ENCODE measurements at places on chromosomes 16 and 17. TPM values are rescaled to one million over a fixed set of nuclear protein-coding genes. Genes with fewer than 3 reads are reported as not detected.

SLC52A1 gene
- 0.55 TPM for polyA plus RNA-seq

TBC1D3K gene
- not detected for polyA plus RNA-seq

TBC1D3C gene
- polyA plus RNA-seq: not detected

DNA sequence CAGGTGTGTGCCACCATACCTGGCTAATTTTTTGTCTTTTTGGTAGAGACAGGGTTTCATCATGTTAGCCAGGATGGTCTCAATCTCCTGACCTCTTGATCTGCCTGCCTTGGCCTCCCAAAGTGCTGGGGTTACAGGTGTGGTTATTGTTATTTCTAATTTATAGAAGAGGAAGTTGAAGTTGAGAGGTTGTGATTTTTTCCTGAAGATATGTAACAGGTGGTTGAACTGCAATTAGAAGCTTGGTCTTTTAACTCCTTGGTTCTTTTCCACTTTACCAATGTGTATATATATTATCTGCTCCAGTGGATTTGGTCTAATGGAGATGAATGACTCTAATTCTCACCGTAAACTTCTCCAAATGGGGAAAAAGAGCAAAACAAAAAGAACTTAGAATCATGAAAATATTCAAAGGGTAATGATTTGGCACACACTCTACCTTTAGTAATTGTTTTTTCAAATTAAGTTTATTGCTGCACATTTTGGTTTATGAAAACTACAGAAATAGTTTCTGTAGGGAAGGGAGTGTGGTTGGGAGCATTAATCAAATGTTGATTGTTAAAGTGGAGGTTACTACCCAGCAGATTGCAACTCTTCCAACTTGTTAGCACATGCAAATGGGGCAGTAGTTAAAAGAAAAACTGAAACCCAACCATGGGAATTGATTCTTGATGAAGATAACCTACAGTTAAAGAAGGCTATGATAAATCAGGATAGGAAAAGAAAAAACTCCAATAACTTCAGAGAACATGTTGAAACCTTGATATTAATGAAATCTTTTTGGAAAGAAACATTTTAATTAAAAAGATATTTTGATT is 1.8 kb upstream of the KRT10 start:
- no peak for DNase-seq
- H3K4me1 ChIP-seq: no peaks in the 10 kb centered on the region
- H3K36me3 ChIP-seq: no peaks in the 10 kb centered on the region
- no peaks in the 10 kb centered on the region for H3K27me3 ChIP-seq

- H3K27me3 ChIP-seq: no peaks in the 10 kb centered on the region
- H3K4me3 ChIP-seq: no peak overlapping the region
- no peak for DNase-seq
- H3K27ac ChIP-seq: no peak overlapping the region
- H3K36me3 ChIP-seq: peaks cover 6% of the 10 kb centered on the region
Observed at GRCh38 chr17:75386430-75386829, 19.0 kb downstream of the GRB2 start.

GRCh38 chr17:33335491-33336173 is 42.5 kb upstream of the ASIC2 start:
- no peak for DNase-seq
- no peaks in the 10 kb centered on the region for H3K36me3 ChIP-seq
- no peak overlapping the region for H3K27ac ChIP-seq

DNA sequence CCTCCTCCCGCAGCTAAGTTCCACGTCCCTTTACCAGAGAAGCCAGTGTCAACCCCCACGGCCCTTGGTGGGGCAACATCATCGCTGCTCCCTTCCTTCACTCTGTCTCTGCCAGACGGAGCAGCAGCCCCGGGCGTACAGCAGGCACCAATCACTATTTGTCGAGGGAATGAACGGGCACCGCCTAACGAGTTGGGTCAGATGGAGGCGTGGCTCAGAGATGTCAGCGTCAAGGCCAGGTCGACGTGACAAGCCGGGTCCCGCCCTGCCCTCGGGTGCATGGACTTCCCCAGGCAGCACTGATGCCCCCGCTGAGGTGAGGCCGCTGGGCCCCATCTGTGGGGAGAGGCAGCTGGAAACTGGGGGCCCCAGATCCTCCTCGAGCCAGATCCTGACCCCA is 50.0 kb downstream of the CBFA2T3 start:
- H3K4me3 ChIP-seq: no peak overlapping the region
- no peaks in the 10 kb centered on the region for H3K36me3 ChIP-seq
- H3K27me3 ChIP-seq: peaks cover 53% of the 10 kb centered on the region
- no peak for DNase-seq
- H3K27ac ChIP-seq: no peak overlapping the region
- H3K4me1 ChIP-seq: peaks cover 10% of the 10 kb centered on the region
